ENCODE measurements at places on chromosomes 6 and 20.

DNA sequence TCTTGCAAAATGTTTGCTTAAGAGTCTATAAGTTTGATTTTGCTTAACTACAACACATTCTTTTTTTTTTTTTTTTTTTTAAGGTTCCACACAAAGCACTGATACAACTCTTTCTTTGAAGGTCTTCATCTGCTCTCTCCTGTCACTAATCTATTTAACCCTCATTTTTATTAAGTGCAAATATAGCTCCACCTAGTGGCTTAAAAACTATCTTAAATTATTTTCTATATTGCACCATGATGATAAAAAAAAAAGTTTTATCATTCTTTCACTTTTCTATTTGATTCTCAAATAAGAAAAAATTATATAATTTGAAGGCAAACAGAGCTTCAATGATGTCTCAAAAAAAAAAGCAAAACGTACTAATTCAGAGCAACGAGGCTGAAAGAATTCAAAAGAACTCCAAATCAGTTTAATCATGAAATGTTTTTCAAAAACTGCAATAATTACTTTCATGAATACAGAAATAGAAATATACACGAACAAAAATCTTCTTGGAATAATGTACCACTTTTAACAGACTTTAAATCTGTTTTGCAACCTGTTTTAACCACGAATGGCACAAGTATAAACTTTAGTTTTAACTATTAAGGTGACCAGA, 12.8 kb downstream of the ESF1 start:
- DNase-seq: peak; percentile 35

GRCh38 chr6:53100561-53100960, 35.4 kb downstream of the FBXO9 start:
- DNase-seq: no peak

DNA sequence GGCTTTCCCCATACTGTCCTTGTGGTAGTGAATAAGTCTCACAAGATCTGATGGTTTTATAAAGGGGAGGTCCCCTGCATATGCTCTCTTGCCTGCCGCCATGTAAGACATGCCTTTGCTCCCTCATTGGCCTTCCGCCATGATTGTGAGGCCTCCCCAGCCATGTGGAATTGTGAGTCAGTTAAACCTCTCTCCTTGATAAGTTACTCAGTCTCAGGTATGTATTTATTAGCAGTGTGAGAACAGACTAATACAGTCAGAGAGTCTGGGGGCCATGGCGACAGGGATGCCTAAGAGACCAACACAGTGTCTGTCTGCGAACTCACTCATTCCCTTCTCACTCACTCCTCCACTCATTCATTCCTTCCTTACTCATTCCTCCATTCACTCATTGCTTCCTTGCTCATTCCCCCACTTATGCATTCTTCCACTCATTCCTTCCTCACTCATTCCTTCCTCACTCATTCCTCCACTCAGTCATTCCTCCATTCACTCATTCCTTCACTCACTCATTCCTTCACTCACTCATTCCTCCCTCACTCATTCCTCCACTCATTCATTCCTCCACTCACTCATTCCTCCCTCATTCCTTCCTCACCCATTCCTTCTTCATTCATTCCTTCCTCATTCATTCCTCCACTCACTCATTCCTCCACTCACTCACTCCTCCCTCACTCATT, 137.5 kb upstream of the AGPAT4 start:
- DNase-seq: no peak

- DNase-seq: no peak
Observed at GRCh38 chr20:41393705-41394066, 27.1 kb upstream of the EMILIN3 start.

GRCh38 chr6:18585032-18585573, 198.0 kb downstream of the RNF144B start:
- no peak for DNase-seq

DNA sequence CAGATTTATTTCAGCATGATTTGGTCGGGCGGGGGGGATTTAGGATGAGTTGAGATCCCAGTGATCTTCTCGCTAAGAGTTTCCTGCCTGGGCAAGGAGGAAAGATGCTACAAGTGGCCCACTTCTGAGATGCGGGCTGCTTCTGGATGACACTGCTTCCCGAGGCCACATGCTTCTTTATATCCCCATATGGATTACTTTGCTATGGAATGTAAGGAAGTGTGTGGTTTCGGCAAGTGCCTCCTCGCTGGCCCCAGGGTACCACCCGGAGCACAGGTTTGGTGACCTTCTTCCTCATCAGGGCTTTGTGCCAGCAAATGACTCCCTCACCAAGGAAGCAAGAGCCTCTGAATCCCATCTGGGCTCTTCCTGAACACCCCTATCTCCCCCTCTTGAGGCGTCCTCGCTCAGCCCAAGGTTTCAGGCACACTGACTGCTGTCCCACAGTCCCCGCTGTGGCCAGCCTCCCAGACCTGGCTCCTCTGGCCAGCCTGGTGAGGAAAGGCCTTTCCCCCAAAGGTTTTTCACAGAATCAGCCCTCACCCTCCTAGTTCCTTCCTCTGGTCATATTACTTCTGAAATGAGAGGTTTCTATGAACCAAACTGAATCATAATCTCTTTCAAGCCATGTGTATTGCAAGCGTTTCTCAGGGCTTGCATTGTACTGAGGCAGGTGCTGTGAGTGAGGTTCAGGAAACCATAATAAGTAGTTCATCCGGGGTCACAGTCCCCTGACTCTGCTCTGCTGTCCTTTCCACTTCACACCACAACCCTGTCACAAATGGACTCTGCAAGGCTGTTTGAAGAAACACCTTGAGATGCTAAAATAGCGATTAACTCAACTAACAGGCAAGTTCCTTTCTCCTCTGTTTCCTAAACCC, 41.7 kb upstream of the IL17A start:
- DNase-seq: no peak

- DNase-seq: peak; percentile 22
Observed at GRCh38 chr6:98836025-98836961, 1.9 kb downstream of the POU3F2 start.

DNA sequence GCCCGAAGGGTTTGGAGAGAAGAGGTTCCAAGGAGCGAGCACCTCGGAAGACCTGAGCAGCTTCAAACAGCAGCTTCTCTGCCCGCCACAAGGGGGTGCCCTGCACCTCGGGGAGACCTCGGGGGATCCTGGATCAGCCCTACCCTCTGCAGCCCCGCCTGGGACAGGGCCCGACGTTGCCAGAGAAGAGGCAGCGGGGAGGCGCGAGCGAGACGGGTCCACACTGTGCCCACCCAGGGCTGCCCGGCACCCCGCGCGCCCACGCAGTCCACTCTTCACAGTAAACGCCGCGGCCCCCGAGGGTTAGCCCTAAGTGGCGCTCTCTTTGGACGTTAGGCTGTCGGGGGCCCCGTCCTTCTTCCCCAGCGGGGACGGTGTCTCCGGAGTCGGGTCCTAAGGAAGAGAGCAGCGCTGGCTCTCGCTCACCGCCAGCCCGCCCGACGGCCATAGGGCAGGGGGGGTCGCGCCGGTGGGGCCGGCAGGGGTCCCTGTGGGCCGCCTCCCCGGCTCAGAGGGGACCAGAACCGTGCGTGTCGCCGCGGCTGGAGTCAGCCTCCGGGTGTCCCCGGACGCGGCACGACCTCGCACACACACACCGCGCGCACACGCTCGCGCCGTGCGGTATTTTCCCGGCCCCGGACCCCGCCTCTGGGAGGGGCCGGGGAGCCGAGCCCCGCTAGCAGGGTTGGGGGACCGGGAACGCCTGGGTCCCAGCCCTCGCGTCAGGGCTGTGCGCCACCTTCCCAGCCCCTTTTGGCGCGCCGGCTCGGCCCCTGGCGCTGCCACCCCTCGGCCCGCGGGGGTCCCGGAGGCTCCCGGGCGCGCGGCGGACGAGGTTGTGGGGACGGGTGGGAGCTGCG, 929 bp downstream of the CDH22 start:
- peak; percentile 96 for DNase-seq

DNA sequence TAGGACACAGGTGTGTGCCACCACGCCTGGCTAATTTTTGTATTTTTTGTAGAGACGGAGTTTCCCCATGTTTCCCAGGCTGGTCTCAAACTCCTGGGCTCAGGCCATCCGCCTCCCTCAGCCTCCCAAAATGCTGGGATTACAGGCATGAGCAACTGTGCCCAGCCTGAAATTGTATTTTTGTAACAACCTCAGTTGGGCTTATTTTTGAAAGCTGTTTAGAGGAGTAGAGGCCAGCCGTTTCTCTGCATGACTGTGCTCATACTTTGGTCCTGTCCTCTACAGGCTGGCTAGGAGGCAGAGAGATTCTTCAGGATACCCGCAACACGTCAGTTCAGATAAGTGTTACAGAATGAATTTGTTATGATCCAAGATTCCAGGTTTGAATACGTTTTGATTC, 22.1 kb downstream of the CAGE1 start:
- DNase-seq: no peak

DNA sequence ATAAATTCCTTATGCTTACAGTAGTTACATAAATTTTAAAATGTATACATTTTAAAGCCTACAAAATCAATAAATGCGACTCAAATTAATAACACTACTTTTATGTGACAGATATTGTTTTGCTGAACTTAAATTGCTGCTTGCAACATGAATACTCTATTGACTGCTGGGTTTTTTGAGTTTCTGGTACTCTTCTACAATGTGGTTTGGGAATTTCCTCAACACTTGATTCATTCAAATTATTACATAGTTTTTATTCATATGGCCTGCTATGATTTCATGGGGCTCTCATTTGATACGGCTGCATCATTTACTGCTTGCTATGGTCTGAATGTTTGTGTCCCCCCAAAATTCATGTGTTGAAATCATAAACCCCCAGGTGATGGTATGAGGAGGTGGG, 2.3 kb upstream of the TXLNB start:
- DNase-seq: no peak

GRCh38 chr6:46772762-46773161, 20.4 kb upstream of the MEP1A start:
- peak; percentile 9 for DNase-seq

- DNase-seq: no peak
Observed at GRCh38 chr6:14270925-14271788, 153.6 kb downstream of the CD83 start.

- no peak for DNase-seq
Observed at GRCh38 chr6:152957796-152958195, 25.0 kb downstream of the FBXO5 start.

GRCh38 chr20:57908704-57909630, 199.2 kb upstream of the PMEPA1 start:
- no peak for DNase-seq

DNA sequence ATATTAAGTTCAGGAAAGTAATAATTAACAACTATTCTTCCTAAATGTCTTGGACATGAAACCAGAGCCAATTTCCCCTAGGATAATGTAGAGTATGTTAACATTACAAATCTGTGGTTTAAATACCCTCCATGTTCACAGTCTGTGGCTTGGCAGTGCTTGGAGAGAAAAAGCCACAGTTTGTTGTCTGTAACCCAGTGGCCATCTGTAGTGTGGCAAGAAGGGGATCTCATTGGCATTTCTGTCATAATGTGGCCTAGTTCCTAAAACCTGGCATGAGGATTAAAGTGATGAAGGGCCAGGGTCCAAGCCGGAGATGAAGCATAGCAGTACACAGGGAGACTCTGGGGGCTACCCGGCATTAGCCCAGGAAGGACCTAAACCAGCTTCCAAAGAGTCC, 31.2 kb downstream of the SYNE1 start:
- no peak for DNase-seq

DNA sequence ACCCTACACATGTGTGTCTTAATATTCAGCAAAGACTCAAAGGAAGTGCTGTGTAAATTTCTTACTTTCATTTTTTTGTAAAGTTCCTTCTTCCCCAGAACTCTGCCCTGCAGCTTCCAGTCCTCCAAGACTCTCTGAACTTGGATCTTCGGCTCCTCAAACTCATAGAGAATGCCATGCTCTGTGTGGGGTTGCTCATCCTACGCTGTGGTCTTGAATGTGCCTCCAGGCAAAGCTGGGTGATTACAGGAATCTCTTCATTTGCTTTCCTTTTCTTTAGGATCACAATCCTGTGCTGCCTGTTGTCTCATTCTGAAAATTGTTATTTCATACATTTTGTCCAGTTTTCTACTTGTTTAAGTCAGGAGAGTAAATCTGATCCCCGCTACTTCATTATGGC, 14.5 kb upstream of the CDC5L start:
- no peak for DNase-seq

GRCh38 chr20:37228082-37228481, 33.5 kb downstream of the GHRH start:
- no peak for DNase-seq

- DNase-seq: no peak
Observed at GRCh38 chr20:44390280-44390679, 34.8 kb downstream of the HNF4A start.

DNA sequence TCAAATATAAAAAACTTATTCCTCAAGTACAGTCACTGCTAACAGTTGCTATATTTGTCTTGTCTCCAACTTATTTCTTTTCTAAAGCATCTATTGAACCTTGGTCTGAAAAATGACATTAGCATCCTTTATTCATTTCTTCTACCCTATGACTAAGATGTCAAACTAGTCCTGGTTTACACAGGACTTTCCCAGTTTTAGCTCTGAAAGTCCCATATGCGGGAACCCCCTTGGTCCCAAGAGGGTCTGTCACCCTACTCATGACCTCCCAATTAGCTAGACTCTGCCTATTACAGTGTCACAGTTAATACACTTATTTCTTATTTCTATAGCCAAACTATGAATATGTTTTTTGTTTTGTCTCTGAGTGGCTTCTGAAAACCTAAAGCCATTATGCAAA, 37.1 kb downstream of the PLEKHG1 start:
- no peak for DNase-seq

DNA sequence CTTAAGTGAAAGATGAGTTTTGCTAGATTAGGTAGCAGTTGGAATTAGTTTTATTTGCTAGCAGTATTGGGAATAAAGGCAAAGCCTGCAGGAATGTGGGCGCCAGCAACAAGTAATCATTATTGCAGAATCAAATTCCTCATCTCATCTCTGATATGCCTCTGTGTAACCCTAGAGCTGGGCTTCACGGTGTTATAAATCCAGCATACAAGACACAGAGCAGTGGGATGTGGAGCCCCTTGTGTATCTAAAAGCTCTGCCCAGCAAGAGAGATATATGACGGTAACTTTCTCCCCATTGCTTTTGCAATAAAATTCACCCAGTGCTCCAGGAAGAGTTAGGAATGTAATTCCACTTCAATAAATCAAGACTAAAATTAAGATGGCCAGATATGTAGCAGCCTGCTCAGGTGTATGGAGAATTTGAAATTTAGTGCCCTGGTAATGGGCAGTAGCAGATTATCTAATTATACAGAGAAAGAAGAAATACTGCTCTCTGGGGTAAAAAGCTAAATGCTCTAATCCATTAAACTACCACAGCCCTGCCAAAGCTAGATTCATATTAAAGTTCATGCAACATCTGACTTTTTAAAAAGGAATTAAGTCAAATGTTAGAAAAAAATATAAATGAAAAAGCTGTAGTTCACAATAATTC, 5.6 kb upstream of the BLOC1S5 start:
- DNase-seq: no peak

Measured in GM13976 (cell line).